Stimulated activated CD4-positive, alpha-beta T cell treated with anti-CD3 and anti-CD28 coated beads, TNF-alpha, amount 100 ng/mL, for 4 hours (primary cell): ENCODE measurements at places on chromosomes 11 and 22.

DNA sequence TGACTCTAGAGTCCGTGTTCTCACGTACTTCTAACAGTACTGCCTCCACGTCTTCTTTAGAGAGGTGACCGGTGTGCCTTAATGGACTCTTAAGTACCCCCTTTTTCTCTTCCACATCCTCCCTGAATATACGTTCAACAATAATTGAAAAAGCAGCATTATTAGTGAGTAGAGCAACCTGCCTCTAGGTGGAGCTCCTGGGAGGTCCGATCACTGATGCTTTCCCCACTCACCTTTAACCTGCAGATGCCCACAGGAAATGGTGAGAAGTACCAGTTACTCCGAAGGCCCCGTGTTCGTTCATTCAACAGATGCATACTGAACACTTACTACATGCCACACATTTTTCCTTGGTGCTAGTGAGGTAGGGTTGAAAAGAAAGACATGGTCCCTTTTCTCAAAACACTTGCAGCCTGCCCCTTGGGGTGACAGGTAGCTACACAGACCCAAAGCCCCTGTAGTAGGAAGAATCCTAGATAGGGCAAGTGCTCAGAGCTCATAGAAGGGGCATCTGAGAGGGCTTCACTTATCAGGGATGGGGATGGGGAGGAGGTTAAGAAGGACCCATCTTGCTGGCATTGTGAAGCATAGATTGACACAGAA lies 72.7 kb downstream of the FEZ1 start:
- DNase-seq: no peak

DNA sequence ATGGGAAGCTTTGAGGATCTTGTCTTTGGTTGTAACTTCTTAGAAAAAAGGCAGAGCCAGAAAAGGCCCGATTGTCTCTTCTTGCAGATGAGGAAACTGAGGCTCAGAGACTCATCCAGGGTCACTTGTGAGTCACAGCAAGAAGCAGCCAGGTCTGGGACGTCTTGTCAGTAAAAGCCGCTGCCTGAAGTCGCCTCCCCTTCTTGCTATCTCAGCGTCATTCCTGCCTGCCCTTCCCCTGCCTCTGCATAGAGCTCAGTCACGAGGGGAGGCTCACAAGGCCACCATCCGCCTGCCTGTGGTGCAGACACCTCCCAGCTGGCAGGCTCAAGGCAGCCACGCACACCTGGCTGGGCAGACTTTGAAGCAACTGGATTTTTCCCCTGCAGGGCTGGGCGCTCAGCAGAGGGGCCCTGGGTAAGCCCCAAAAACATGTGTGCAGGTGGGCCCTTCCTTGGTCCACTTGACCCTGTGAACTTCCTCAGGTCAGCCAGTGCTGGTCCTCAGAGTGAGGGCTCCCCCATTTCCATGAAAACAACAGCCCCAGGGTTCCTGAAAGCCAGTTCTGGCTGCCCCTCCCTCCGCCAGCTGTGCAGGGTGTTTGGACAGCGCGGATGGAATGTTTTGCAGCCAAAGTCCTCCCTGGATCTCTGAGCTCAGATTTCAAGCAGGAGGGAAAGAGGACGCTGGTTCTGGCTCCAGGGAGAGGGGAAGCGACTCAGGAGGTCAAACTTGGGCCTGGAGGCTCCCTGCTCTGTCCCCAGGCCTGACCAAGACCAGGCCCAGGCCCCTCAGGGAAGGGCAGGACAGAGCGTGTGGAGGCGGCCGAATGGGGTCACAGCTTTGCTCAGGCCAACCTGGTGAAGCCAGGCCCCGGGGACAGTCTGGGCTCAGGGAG lies 6.0 kb upstream of the RAB3IL1 start:
- no peak for DNase-seq

GRCh38 chr22:44280665-44281188 lies 32.0 kb downstream of the SHISAL1 start:
- no peak for DNase-seq

- DNase-seq: no peak
These were observed 204.2 kb upstream of the TBCEL start for GRCh38 chr11:120819437-120820365.

DNA sequence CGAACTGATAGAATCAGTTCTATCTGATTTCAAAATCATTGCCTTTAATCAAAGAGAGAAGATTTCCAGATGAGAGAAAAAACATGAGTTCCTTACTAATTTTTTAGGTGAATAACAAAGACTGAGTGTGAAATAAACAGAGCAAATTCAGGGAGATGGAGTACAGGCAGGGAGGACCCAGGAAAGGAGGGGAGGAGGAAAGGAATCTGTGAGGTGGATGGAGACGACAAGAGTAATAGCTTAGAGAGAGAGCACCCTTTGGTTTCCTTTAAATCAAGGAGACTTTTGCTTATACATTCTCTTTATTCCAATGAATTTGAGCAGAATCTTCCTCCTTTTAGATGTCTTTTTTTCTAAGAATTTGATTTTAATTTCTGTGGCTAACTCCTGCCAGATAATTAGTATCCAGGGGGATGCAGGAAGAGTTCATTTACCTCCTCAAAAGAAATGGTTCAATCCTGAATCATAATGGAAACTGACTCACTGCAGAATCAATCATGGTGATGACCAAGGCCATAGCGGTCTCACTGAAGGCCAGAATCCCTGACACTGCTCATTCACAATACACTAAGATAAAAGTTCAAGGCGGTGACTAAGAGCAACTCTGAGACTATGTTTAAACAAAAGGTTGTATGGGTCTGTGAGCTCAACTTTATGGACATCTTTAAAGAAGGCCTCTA lies 234.0 kb upstream of the ZC3H12C start:
- DNase-seq: no peak

DNA sequence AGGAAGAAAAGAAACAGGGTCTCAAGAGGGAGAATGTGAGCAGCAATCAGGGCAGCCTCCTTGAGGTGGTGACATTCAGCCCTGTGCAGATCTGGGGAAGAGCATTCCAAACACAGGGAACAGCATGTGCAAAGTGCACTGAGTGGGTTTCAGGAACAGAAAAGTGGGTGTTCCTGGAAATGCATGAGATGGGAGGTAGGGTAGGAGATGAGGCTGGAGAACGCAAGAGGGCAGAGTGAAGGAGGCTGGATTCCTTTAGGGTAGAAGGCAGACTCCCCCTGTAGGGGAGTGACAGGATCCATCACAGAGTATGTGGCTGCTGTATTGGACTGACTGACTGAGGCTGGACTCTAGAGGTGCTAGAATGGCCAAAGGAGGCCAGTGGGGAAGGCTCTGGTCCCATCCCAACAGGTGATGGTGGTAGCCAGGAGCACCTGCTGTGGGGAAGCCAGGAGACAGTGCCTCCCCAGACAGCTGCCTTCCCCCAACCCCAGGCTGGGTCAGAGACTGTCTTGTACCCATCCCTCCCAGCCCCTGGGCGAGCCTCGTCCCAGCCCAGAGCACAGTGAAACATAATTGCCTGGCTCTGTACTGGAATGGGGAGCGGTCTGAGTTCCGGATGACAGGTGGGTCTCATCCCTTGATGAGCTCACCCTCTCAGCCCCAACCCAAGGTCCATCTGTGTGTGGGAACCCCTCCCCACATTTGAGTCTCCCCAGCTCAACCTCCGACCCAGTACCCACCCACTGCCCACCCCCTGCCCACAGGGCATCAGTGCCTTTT lies 419.4 kb downstream of the MN1 start:
- no peak for DNase-seq

DNA sequence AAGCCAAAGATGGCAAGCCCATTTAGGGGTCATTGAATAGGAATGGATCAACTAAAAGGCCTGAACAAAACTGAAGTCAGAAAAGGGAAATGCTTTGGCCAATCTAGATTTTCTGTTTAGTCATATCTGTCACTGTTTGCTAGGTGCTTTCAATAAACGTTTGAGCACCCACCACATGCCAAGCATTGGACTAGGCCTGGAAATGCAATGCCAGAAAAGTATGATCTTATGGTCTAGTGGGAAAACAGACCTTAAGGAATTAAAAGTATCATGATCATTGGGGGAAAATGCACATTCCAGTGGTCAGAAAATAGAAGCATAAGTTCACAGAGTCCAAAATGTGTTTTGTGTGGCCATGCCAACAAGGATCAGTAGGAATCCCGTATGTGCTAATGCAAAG lies 76.8 kb upstream of the BIRC3 start:
- no peak for DNase-seq

GRCh38 chr11:116388146-116388545 lies 384.6 kb downstream of the BUD13 start:
- DNase-seq: no peak

- DNase-seq: no peak
These were observed 53.3 kb upstream of the ADA2 start for GRCh38 chr22:17272511-17272991.

- DNase-seq: no peak
These were observed 55.2 kb downstream of the RELT start for GRCh38 chr11:73431396-73431795.

- no peak for DNase-seq
These were observed 101.4 kb downstream of the PARVA start for GRCh38 chr11:12478743-12479142.

- no peak for DNase-seq
These were observed 10.3 kb upstream of the POLA2 start for GRCh38 chr11:65251476-65251875.

- DNase-seq: no peak
These were observed 78.5 kb downstream of the TRAF6 start for GRCh38 chr11:36431429-36432092.

- DNase-seq: no peak
These were observed 9.4 kb downstream of the SPATA19 start for GRCh38 chr11:133835593-133836548.

GRCh38 chr22:45630436-45630835 lies 41.2 kb upstream of the ATXN10 start:
- no peak for DNase-seq
